Stimulated activated naive CD4-positive, alpha-beta T cell treated with Interleukin-2 at 50 U/mL for 16 hours (primary cell): ENCODE measurements at places on chromosomes 12 and 14.

DNA sequence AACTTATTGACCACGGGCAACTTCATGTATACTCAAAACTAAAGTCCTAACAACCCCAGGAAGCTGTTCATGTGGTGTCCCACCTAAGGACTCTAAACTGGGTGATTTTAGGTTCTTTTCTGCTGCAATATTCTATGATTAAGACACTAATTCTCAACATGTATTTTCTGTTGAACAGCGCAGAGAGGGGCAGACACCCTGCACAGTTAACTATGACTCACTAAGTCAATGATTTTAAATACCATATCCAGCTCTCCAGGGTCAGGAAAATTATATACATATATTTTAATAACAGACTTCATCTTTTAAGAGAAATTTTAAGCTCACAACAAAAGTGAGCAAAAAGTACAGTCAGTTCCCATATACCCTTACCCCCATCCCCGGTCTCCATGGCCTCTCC is 85.0 kb downstream of the FOXN3 start:
- no peak for DNase-seq

DNA sequence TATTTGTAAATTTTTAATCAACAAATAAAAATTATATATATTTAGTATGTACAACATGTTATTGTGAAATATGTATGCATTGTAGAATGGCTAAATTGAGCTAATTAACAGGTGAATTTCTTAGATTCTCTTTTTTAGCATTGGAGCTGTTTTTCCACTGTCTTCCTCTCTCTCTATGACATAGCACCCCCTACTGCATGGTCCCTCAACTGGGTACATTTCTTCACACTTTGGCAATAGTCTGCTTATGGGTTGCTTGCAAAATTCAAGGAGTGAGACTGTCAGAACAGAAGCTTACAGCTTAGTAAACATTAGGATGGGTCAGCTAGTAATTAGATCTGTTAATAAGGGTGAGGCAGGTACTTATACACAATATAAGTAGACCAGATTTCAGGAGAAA is 658.5 kb upstream of the MGAT4C start:
- DNase-seq: no peak

DNA sequence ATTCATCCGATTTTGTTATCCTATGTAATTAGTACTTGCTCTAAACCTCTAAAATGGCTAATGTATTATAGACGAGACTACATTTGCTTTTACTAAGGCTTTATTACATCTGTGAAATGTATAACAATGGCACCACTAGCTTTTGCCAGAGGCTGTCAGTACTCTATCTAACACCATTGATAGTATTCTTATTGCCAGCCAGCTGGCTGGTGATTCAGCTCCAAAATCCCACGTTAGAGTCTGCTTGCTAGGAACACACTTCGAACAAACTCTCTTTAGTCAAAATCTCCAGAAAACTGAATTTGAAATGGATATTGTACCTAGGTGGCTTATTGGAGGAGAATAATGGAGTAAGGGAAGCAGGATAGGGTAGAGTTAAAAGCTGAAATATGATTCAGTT is 839.2 kb downstream of the SLC6A15 start:
- DNase-seq: no peak

DNA sequence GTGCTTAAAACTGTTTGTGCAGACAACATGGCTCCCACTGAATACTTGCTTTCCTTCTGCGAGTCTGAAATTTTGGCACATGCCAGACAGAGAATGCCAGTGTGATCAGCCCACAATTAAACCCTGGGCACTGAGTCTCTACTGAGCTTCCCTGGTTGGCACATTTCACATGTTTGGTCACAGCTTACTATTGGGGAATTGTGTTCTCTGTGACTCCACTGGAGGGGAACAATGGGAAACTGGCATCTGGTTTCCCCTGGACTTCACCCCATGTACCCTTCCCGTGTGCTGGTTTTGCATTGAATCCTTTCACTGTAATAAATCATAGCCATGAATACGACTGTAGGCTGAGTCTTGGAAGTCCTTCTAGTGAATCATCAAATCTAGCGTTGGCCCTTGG is 64.9 kb downstream of the EFCAB11 start:
- DNase-seq: no peak

GRCh38 chr12:53197011-53197640 is 9.9 kb downstream of the ITGB7 start:
- no peak for DNase-seq

DNA sequence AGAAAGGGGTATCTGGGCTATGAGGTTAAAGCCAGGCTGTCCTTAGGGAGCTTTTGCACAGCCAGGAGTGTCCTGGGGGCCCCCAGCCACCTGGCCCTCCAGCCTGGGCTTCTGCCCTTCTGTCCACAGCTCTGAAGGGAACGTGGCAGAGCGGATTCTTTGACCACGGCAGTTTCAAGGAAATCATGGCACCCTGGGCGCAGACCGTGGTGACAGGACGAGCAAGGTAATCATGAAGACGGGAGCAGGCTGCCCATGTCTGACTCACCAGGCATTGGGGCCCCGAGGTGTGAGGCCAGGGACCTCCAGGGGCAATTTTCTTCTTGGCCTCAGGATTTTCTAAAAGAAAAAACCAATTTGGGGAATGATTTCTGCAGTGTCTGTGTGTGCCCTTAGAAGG is 53.1 kb downstream of the FOXN4 start:
- DNase-seq: no peak

- no peak for DNase-seq
These were observed 79.0 kb downstream of the FBXL14 start for GRCh38 chr12:1515428-1515827.

DNA sequence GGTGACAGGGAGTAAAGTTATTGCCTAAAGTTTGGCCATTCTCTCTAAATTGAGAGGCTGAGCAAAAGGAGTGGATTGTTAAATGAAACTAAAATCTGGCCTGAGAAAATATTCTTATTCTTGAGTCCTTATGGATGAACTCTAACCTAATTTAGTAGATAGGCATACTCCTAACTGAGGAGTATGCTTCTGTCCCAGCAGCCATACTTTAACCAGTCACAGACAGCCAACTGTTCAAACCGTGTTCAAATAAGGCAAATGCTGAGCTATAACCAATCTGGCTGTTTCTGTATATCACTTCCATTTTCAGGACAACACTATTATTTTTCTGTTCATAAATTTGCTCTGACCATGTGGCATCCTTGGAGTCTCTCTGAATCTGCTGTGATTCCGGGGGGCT is 75.9 kb upstream of the RERGL start:
- DNase-seq: no peak

- DNase-seq: no peak
These were observed 67.9 kb downstream of the BMP4 start for GRCh38 chr14:53888535-53889386.
